ENCODE measurements at places on chromosomes 12 and 14.

DNA sequence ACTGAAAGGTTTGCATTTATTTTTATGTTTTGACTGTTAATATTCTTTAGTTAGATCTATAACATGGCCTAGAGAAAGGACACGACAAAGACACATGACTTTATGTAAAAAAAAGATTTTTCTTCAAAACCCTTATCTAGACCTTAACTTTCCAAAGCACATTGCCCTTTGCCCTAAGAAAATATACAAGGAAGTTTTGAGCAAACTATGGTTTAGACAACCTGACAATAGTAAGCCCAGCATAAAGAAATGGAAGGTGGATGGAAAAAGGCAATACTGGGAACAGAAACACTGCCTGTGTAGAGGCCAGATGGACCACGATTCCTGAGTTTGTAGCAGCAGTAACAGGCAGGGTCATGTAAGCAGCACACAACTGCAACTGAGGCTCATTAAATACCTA, 724.0 kb downstream of the GALC start:
- DNase-seq, result no peak

GRCh38 chr14:95272057-95272456, 47.7 kb downstream of the CLMN start:
- no peak for DNase-seq

DNA sequence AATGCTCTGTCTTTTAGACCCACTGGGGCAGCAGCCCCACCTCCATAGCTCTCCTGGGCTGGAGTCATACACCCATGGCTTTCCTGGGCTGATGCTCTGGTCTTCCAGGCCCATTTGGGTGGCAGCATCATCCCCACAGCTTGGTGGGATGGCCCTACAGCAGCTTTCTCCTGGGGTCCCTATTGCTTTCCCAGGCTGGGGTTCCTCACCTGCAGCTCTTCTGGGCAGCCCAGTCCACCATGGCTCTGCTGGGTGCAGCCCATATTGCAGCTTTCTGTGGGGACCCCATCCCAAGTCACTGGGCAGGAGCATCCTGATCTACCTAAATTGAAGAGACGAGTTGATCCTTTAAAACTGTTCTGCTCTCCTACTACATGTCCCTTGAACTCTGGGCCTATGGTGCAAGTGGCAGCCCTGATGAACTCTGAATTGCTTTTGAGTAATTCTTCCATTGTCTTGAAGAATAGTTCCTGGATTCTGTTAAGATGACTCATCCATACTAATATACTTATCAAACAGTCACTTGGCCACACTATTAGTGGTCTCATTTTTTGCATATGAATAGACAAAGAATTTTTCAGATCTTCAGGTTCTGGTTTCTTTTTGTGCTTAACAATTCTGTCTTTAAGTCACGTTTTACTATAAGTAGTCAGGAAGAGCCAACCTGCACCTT, 390.1 kb downstream of the DPF3 start:
- DNase-seq, result no peak

GRCh38 chr12:24848941-24849477, 99.9 kb downstream of the BCAT1 start:
- no peak for DNase-seq

- DNase-seq, result no peak
These were observed 7.9 kb downstream of the OTOGL start for GRCh38 chr12:80107221-80107620.

DNA sequence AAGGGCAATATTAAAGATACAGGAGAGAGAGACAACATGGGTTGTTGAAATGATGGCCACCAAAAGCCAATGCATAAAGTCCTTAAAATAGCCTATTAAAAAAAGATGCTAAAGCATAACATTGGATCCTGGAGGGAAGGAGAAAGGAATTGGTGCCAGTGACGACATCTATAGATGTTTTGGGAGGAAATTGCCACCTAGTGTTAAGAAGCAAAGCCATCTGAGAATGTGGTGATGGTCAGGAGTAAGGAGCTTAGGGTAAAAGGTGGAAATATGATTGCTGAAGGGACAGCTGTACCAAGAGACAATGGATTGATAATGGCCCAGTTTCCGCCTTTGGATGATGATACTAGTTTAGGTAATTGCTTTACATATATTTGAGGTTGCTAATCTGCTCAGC, 85.1 kb downstream of the TMEM30B start:
- DNase-seq, result no peak

DNA sequence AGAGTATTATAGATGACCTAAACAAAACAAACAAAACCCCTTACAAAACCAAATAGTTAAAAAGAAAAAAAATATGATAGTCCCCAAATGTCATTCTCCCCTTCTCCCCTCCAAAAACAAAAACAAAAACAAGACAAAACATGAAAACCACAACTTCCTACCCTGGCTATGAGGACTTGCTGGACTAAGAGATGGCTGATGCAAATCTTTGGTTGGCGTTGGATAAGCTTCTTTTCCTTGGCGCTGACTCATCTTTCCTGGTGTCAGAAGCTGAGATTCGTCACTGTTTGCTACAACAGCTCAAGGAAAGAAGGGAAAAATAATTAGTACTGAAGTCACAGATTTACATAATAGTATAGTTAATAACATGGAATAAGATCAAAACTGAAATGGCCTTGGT, 102.5 kb upstream of the BBS10 start:
- DNase-seq, result no peak

DNA sequence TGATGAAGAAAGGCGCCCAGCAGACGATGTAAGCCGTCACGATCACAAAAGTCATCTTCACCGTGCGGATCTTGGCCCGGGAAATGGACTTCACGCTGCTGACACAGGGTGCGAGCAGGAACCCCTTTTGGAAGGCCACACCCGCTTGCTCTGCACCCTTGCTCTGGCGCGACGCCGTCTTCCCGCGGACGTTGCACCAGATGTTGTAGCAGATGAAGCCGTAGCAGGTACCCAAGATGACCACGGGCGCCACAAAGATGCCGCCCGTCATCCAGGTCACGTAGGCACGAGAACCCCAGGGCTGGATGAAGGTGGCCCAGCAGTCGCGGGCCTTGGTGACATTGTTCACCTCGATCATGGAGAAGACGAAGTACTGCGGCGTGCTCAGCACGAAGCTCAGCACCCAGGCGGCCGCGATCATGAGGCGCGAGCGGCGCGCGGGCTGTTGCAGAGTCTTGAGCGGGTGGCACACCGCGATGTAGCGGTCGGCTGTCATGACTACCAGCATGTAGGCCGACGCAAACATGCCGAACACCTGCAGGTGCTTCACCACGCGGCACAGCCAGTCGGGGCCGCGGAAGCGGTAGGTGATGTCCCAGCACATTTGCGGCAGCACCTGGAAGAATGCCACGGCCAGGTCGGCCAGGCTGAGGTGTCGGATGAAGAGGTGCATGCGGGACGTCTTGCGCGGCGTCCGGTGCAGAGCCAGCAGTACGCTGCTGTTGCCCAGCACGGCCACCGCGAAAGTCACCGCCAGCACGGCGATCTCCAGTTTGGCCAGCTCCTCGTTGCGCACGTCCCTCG, 890 bp downstream of the AVPR1A start:
- no peak for DNase-seq

DNA sequence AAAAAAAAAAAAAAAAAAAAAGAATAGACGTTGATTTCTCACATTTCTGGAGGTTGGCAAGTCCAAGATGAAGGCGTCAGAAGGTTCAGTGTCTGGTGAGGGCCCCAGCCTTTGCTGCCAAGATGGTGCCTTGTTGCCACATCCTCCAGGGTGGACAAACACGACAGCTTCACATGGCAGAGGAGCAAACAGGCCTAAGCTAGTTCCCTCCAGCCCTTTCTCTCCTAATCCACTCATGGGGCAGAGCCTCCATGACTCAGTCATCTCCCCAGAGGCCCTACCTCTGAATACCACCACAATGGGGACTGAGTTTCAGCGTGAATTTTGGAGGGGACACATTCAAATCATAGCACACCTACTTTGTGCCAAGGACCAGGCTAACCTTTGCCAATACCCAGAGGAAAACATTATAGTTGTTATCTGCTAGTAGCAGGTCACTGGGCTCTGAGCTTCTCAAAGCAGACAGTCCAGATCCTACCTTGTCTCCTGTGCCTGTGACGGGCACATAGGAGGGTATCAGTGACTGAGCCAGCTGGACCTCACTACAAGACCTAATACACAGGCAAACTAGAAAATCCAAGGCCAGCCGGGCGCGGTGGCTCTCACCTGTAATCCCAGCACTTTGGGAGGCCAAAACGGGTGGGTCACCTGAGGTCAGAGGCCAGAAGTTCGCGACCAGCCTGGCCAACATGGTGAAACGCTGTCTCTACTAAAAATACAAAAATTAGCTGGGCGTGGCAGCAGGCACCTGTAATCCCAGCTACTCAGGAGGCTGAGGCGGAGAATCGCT, 10.5 kb upstream of the BCL11B start:
- no peak for DNase-seq

DNA sequence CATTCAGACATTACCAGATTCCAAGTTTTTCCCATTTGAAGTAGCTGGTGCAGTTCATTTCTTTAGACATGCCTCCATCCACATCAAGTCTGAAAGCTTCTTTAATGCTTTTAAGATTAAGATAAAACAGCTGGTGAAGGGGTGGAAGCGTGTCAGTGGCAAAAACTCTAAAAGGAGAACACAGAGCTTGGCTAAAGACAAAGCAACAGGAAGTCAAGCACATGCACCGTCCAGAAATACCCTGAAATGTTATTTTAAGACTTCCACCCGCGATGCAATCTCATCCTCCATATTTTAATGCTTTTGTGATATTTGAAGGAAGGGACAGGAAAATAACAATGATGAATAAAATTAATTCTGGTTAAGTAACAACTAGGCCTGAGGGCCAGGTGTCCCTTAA, 31.8 kb downstream of the PPM1H start:
- no peak for DNase-seq

DNA sequence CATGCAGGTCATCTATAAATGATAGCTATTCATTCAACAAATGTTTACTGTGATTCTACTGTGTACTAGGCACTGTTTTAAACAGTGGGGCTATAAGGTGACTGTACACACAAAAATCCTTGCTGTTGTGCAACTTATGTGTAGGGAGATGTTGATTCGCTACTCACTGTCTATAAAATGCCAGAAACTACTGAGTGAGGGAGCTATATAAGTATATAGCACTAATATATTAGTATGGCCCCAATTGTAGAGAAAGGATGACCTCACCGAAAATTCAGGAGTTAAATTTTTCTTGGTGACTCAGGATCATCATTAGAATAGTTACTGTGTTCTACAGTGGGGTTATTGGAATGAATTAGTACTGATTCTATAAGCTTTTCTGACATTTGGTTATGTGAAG, 117.4 kb downstream of the TGFB3 start:
- no peak for DNase-seq

GRCh38 chr12:121278169-121279070, 18.1 kb downstream of the CAMKK2 start:
- DNase-seq, result no peak

GRCh38 chr14:22332686-22333421, 256.2 kb downstream of the DAD1 start:
- no peak for DNase-seq

GRCh38 chr12:71731439-71732356, 23.0 kb upstream of the RAB21 start:
- no peak for DNase-seq

GRCh38 chr12:130222519-130223218, 60.4 kb downstream of the FZD10 start:
- DNase-seq, result no peak

DNA sequence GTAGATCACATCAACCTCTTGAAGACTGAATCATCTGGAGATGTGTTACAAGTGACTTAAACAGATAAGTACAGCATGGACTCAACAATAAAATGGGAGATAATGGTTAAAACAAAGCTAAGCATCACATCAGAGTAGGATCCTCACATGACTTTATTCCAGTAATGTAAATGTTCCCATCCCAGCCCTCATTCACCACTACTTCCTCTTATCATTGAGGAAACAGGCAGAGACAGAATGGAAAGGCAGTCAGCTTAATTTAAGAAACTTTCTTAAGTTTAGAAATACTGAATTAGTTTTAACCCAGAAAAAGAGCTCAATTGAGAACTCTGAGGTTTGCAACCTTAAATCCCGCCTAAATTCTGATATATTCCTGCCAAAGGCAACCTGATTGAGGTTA, 1.2 kb upstream of the ALG10 start:
- DNase-seq, result no peak

DNA sequence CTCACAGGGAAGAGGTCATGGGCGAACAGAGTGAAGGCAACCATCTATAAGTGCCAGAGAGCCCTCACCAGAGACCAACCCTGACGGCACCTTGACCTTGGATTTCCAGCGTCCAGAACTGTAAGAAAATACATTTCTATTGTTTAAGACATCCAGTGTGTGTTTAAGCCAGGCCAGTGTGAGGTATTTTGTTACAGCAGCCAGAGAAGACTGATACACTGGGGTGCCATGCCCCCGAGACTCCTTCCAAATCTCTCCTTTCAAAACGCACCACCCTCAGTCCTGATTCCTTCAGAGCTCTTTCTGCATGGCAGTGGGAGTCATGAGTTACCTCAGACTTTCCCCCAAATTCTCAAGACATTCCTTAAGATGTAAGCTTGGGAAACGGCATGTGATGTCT, 2.5 kb upstream of the SERPINA5 start:
- DNase-seq, result no peak

GRCh38 chr12:62760779-62761178, 174.2 kb downstream of the PPM1H start:
- no peak for DNase-seq

- no peak for DNase-seq
These were observed 158.2 kb upstream of the NTF3 start for GRCh38 chr12:5273709-5274108.

DNA sequence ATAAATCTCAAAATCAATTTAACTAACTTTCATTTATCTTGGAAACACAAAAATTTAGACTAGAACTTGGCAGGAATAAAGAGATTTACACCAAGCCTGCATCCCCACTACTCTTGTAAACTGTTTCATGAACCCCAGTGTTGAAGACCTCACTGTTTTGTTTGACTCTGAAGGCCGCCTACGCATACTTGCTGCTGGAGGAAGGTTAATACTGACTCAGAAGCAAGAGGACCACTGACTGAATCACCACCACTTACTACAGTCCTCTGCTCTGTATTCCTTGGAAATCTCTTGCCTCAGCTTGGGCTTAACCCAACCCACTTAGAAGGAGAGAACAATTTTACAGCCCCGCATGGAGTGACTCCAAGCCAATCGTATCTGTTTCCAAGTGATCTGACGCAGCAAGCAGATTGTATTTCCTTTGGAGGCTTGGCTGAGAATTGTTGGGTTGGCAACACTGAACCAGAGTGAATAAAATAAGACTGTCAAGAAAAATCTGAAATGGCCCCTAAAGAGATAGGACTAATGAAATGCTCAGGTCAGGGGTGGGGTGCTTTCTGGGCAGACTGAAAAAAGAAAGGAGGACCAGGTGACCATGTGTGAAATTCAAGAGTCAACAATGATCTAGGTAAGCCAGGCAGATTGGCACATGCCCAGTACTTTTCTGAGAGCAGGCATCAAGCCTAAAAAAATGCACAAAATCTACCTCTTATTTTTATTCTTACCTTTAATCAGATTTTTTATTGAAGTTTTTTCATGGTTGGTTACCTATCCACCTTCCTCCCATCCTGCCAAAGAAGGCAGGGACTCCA, 248.6 kb downstream of the ZFP36L1 start:
- DNase-seq, result no peak

- no peak for DNase-seq
These were observed 89.2 kb downstream of the PRMT8 start for GRCh38 chr12:3580094-3580749.

- no peak for DNase-seq
These were observed 127.0 kb downstream of the ADCK1 start for GRCh38 chr14:77926942-77927341.

- no peak for DNase-seq
These were observed 176.3 kb upstream of the DIO2 start for GRCh38 chr14:80387563-80387981.

- DNase-seq, result no peak
These were observed 19.3 kb downstream of the ZNF664 start for GRCh38 chr12:123992118-123992825.

All from stimulated activated CD4-positive, alpha-beta T cell treated with anti-CD3 and anti-CD28 coated beads, Interleukin-4, amount 100 ng/mL, for 48 hours (primary cell).